ENCODE measurements at places on chromosomes 12 and 14.
A peak's percentile ranks its signal among the peaks of the same experiment; 100 is the strongest.

GRCh38 chr12:67802731-67803130 lies 154.2 kb downstream of the DYRK2 start:
- no peak for DNase-seq

DNA sequence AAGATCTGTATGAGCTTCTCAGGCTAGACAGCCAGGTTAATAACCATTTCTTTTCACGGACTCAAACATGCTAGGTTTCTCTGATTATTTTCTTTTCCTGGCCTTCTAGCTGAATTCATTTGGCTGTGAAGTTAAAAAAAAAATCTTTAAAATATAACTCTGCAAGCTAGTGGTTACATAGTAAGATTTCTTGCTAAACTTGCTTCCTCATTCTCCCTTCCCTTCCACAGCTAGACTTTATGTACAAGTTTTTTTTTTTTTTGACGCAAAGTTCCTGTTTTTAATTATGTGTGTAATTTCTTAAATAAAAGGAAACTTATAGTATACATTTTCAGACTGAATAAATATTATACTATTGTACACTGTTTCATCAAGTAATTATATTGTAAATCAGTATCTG lies 145.4 kb downstream of the TMTC2 start:
- no peak for DNase-seq

DNA sequence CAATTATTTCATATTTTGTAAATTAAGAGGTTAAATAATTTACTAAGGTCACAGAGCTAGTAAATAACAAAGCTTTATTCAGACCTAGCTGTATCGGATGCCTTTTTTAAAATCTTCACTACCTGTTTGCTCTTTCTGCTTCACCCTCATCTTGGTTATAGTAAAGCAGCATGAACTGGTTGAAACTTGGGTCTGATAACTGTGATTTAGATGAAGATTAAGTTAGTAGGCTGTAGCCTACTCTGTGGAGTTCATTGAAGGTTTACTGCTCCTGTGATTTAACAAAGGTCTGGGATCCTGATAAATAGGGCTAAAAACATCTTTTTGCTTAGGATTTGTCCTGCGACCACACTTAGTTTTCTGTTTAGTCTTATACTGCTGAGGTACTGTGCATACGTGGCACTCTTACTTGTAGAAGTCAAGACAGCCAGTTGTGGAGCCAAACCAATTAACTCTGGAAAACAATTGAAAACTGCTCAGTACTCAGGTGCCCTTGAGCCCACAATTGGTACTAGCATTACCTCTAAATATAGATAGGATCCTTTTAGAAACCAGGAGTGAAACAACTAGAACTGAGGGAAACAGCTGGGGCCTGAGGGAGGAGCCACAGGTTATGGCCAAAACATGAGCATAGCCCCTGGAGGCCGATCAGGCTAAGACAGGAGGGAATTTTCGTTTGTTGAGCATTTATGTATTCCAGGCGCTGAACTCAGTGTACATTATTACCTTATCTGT lies 2.3 kb downstream of the SPATS2 start:
- DNase-seq: peak; percentile 44

GRCh38 chr14:86013641-86014040 lies 483.7 kb downstream of the FLRT2 start:
- DNase-seq: no peak

DNA sequence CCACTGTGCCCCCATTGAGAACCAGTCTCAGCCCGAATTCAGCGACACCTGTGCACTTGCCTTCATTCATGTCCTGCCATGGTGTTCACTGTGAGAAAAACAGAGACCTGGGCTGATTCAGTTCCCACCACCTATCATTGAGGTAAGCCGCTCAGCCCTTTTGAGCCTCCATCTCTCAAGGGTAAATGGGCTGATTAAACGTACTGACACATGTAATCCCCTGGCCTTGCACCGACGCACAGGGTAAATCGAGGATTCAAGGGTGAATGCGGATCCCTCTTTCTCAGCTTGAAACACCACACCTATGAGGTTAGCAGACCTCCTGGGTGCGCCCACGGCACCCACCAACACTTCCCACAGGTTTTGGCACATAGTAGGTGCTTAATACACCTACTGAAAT lies 69.7 kb downstream of the C14orf132 start:
- no peak for DNase-seq

DNA sequence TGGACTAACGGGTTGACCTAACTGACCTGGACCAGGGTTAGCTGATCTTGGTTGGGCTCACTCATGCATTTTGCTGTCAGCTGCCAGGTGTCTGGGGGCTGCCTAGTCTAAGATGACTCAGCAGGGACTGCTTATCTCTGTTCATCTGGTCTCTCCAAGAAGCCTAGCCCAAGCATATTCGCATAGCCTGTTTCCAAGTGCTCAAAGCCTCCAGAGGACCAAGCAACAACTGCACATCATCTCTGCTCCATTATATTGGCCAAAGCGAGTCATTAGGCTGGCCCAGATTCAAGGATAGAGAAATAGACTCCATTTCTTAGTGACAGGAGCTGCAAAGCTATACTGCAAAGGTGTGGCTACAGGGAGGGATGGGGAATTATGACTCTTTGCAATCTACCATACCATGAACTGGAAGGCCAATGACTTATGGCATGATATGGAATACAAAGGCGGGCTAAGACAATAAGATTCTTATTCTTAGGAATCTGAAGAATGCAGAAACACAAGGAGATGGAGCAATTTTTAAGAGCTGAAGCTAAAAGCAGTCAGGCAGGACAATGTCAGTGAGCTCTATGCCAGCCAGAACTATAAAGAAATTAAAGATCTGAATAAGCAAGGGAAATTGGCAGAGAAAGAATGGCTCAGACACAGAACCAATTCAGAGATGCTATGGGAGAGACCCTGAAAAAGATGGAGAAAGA lies 194.6 kb upstream of the FSCB start:
- no peak for DNase-seq

- no peak for DNase-seq
These were observed 21.2 kb upstream of the RNASE12 start for GRCh38 chr14:20612403-20612802.

GRCh38 chr14:72612041-72612440 lies 281.9 kb downstream of the DPF3 start:
- DNase-seq: no peak

DNA sequence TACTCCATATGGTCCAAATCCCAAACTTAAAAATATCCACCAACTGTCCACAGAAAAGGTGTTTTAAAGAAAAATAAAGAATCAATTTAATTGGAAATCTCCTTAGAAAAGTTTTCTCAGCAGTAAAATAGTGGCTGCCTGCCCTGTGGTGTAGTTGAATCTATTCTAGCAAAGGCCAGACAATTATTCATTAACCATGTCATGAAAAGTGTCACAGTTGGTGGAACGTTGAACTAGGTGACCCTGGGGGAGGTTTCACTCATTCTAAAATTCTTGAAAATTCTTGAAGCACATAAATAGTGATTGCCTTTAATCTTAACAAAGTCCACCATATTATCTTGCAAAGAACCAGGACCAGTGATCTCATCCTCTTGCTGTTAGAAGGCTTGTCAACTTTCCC lies 78.4 kb upstream of the GZMB start:
- no peak for DNase-seq

- peak; percentile 50 for DNase-seq
These were observed 445.1 kb upstream of the SYT1 start for GRCh38 chr12:78419513-78419912.

GRCh38 chr12:49923880-49924556 lies 20.3 kb upstream of the FAIM2 start:
- no peak for DNase-seq

GRCh38 chr12:124378926-124379325 lies 84.0 kb downstream of the RFLNA start:
- DNase-seq: no peak

DNA sequence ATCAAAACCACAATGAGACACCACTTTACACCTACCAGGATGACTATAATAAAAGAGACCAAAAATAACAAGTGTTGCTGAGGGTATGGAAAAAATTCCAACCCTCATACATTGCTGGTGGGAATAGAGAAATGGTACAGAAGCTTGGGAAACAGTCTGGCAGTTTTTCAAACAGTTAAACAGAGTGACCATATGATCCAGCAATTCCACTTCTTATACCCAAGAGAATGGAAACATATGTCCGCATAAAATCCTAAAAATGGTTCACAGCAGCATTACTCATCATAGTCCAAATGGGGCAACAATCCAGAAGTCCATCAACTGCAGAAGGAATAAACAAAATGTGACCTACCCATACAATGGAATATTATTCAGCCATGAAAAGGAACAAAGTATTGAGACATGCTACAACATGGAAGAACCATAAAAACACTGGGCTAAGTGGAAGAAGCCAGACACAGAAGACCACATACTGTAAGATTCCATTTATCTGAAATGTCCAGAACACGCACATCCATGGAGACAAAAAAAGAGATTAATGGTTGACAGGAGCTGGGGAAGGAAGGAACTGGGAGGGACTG lies 44.5 kb downstream of the CHGA start:
- no peak for DNase-seq

DNA sequence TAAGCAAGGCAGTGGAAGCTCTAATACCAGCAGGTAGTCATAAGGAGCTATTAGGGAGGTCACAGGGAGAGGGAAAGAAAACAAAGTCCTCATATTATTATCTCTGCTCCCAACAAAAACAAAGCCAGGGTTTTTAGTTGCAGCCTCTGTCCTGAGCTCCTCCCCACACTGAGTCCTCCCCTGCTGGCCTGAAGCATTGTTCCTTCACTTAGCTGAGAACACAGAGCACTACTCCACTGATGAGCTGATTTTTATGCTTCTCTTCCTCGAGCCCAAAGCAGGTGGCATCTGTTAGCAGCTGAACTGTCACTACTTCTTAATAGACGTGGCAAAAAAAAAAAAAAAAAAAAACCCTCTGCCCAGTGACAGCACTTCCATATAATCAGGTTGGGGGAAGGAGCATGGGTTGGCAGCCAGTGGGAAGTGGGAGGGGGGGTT lies 10.5 kb upstream of the STAC3 start:
- DNase-seq: peak; percentile 93

GRCh38 chr12:113910751-113911272 lies 55.3 kb downstream of the RBM19 start:
- DNase-seq: no peak

DNA sequence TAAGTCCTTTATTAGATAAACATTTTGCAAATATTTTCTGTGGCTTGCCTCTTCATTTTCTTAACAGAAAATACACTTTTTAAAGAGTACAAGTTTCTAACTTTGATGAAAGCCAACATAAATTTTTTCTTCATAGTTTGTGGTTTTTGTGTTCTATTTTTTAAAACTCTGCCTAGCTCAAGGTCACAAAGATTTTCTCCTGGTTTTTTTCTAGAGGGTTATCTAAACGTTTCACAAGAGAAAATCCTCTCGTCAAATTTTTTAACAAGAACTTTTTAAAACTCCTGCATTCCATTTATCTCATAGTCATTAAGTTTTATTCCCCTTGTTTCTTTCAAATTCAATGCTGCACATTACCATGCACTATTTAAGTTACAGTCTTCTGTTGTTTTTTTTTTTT lies 8.2 kb downstream of the AREL1 start:
- DNase-seq: no peak

DNA sequence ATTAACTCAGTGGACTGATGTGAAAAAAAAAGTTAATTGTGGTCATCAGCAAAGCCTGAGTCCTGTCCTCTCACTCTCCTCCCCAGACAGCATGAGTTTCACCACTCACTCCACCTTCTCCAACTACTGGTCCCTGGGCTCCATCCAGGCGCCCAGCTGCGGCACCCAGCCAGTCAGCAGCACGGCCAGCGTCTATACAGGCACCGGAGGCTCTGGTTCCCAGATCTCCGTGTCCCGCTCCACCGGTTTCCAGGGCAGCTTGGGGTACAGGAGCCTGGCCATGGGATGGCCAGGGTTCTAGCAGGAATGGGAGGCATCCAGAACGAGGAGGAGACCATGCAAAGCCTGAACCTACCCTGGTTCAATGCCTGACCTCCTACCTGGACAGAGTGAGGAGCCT lies 6.0 kb downstream of the MED6 start:
- no peak for DNase-seq

DNA sequence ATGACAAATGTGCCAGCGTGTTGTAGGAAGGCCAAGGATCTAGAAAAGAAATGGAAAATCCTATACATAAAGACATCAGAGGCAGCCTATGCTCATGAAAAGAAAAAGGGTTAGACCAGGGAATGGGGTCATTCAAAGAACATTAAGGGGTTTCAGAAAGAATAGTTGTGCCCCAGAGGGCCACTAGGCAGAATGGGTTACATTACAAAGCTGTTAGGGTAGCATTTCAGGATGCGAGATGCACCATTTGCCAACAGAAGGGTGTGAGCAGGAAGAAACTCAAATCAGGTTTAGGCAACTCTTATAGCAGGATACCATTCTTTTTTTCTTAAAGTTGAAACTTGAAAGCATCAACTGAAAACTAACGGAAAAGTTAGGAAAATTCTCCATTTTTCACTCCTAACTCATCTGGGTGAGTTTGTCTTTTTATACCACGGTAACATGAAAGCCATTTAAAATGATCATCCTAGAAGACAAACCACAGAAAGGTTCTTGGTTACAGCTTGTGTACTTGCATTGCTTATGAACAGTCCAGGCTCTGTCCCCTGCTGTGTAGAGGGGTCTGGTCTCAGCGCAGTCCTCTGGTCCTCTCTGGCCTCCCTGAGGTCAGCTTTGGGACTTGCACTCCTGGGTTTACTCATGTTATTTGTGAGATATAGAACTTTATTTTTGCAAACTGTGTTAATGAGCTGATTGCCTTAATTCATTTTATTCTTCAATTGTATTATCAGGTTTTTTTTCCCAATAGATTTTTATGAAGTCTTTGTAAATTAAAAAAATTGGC lies 209.1 kb downstream of the DACT1 start:
- no peak for DNase-seq

DNA sequence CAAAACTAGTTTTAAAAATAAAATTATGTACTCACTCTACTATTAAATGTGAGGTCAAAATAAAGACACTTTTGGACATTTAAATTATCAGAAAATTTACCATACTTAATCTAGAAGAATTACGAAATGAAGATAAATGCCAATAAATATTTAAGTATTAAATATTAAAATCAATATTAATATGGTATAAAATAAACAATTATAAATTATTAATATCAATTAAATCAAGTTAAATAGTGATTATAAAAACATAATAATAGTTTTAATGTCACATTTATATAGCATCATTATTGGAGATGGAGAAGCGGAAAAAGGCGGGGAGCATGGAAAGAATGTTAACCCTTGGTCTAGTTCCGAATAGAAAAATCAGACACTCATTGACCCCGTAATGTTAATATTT lies 224.3 kb upstream of the MDGA2 start:
- no peak for DNase-seq

GRCh38 chr12:109716092-109716479 lies 2.5 kb downstream of the FAM222A start:
- peak; percentile 41 for DNase-seq

DNA sequence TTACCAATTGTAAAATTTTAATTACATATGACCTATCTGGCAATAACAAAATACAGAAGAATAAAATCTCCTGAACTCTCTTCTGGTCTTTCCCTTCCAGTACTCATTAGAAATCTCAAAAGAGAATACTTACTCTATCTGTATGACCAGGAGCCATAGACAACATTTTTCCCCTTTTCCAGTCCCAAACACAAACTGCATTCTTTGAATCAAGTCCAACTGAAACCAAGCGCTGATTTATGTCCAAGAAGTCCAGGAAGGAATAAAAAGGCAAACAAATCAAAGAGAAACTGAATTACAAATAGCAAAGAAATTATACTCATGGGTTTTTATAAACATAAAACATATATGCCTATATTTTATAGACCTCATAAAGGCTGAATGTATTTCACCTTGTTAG lies 46.7 kb downstream of the EML5 start:
- DNase-seq: no peak
